ENCODE measurements at places on chromosomes 6 and 20. TPM values are rescaled to one million over a fixed set of nuclear protein-coding genes. Genes with fewer than 3 reads are reported as not detected.

The NHSL1 gene
- total RNA-seq: 24.2 TPM

The TSBP1 gene
- total RNA-seq: 0.76 TPM

The HCRTR2 gene
- not detected for total RNA-seq

GRCh38 chr20:2866236-2866635 is 7.0 kb upstream of the PTPRA start:
- ATAC-seq: no peak

- peak; percentile 7 for ATAC-seq
These were observed 1.0 kb downstream of the NCOA6 start for GRCh38 chr20:34824452-34824805.

DNA sequence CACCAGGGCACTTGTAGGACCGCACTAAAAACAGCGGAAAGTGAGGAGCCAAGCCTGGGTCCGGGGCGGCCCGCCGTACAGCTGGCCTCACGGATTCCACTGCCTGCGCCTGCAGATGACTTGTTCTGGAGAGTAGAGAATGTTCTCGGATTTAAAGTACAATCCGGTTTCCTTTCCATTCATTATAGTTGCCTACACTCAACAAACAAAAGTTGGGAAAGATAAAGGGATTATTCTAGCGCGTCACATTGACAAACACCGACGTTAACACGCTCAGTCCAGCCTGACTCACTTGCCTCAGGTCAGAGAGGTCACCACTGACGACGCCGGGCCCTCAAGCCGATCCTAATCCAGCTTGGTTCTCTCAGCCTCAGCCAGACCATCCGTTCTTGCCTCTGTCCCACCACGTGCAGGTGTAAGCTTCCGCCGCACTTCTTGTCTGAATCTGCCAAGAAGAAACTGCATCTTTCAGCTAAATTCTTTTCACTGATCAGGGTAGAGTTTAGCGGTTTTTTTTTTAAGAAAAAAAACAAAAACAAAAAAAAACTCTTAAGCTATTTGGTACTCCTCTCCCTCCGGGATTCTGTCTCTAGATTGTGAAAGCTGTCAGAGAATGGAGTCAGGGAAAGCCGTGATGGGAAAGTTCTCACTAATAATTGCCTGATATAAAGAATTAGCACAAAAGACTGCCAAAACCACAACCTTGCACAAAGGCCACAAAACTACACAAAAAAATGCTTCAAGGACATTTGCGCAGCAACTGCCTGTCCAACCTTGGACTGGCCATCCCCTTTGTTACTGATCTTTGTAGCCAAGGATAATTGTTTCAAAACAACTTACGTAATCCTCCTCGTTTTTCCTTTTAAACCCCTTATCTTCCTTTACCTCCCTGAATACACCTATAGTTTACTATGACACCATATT is 1.1 kb upstream of the PHF10 start:
- ATAC-seq: peak; percentile 21

GRCh38 chr6:91718198-91718597 is 1131.3 kb upstream of the MAP3K7 start:
- ATAC-seq: no peak

DNA sequence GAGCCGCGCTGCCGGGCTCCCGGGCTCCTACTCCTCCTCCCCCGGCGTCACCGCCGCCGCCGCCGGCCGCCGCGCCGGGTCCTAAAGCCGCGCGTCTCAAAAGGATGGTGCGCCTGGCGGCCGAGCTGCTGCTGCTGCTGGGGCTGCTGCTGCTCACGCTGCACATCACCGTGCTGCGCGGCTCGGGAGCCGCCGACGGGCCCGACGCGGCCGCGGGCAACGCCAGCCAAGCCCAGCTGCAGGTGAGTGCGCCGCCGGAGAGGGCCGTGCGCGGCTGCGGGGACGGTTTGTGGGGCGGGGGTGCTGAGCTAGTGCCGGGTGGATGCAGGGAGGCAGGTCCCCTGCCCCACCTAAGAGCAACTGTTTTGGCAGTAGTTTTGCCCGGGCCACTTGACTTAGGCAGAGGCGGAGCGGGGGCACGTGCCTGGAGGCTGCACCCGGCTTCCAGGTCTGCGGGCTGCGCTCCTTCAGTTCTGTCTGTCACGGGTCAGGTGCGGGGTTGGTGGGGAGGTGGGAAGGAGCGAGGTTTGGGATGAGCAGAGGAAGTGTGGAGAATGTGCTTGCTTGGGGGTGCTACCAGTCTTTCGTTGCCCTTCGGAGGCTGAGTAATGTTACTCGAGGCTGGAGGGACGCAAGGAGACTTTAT is 722 bp downstream of the ISM1 start:
- ATAC-seq: peak; percentile 81

DNA sequence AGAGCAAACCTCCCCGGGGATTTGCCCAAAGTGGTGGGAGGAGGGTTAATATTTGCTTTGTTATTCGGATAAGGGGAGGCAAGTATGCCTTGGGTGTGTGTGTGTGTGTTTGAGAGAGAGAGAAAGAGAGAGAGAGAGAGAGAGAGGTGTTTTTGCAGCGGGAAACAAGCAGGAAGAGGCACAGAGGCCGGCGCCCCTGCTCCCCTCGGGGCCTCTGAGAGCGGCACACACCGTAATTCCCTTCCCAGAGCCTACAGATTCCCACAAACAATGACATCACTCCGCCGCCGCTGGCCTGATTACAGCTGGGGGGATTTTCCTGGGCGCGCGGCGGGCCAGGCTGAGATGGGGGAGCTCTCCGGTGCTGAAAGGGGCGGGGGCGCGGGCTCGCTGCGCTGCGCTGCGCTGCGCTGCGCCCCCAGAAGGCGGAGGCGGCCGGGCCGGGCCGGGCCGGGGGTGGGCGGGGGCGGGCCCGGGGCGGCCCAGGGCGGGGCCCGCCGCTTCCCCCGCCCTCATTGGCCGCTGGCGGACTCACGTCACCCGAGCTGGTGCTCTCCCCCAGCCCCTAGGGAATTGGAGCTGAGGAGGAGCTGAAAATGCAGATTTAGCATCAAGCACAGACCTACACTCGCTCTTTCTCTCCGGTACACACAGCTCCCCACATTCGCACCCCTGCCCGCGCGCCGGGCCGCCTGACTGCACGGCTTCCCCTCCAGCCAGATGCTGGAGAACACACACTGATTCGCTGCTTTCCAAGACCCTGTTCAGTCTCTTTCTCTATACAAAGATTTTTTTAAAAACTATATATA is at the start of gene PCSK2:
Gene PCSK2, plus strand, starts transcription at position 631 of the 809 bp plus-strand sequence. CDS start 266 bp downstream, outside the sequence.
- ATAC-seq: peak; percentile 90

Data from motor neuron (in vitro differentiated cells).